Smooth muscle cell of the pulmonary artery (primary cell): ENCODE measurements at places on chromosomes 11 and 22. TPM values are rescaled to one million over a fixed set of nuclear protein-coding genes. Genes with fewer than 3 reads are reported as not detected.

SNX32 gene
- 1.3 and 4.0 TPM in 2 replicates for total RNA-seq

PCSK7 gene
- 44.0 and 68.3 TPM in 2 replicates for total RNA-seq

CAPRIN1 gene
- total RNA-seq = 281 and 335 TPM in 2 replicates

APOL5 gene
- 0.46 TPM in 1 of 2 replicates, not detected in the other for total RNA-seq

VPREB1 gene
- not detected in 2 replicates for total RNA-seq

C11orf16 gene
- total RNA-seq = not detected in 2 replicates

OPCML gene
- 0.43 and 0.65 TPM in 2 replicates for total RNA-seq

SEPTIN3 gene
- total RNA-seq = 0.07 and 0.30 TPM in 2 replicates

C1QTNF5 gene
- total RNA-seq = 15.8 and 24.9 TPM in 2 replicates
